Fibroblast of skin of scalp (primary cell): ENCODE measurements at places on chromosomes 16 and 17.

DNA sequence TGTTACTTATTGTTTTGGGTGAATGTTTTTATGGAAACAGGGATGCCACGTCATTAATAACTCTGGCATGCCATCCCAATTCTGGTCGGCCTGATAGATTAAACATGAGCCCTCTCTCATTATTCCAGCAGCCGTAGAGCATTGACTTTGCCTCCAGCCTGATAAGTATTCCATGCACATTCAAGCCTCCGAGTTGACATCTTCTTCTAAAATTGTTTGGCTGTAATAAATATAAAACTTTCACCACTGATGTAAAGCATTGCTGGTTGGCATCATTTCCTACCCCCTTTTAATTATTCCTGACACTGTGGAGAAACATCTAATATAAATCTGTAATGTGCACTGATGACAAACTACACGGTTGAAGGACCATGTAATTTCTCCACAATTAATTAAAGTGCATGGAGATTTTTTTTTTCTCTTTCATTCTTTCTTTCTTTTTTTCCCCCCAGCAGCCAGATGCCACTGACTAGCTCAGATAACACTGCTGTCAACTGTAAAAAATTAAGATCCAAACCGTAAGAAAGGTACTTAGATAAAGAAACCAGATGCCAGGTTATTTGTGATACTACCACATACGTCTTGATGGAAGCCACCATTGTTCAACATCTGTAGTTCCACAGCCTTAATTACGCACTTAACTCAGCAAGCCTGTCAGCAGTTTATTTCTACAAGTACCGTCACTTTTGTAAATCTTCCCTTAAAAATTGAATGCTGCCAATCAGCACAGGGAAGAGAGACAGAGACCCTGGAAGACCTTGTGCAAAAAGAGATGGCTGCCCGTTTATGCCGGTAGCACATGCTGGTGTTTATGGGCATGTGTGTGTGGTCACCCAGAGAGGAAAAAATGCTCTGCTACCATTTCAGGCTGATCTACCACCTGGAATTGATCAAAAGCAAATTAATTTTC, 237.7 kb downstream of the IRX3 start:
- no peak for DNase-seq

DNA sequence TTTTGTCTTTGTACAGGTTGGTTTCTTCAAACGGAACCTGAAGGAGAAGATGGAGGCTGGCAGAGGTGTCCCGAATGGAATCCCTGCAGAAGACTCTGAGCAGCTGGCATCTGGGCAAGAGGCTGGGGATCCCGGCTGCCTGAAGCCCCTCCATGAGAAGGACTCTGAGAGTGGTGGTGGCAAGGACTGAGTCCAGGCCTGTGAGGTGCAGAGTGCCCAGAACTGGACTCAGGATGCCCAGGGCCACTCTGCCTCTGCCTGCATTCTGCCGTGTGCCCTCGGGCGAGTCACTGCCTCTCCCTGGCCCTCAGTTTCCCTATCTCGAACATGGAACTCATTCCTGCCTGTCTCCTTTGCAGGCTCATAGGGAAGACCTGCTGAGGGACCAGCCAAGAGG, 4.9 kb downstream of the ZNF768 start:
- DNase-seq = no peak

DNA sequence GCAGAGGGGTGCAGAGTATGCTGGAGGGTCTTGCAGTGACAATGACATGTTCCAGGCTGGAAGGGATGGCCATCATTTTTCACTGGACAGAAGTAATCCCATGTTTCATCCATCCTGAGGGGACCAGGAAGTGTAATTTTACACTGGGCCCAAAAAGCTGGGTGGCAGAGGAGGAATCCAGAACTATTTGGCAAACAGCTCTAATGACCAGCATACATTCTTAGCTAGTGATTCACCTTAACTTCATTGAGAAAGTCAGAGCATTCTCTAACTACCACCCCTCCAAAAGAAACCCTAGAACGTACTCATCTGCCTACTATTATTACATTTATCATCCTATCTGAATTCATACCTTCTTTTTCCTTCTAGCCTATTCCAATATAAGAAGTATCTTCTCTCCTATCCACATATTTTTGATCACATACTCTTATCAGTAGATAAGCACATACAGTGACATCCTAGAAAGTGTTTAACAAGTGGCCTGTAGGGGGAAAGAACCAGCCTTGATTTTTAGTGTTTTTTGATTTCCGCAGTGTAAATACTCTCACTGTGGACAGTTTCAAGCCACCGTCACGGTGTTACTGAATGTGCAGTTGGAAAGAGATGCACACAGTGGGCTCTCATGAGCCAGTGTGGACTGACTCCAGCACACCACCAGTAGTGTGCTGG, 118.1 kb downstream of the FTO start:
- DNase-seq = peak; percentile 90

DNA sequence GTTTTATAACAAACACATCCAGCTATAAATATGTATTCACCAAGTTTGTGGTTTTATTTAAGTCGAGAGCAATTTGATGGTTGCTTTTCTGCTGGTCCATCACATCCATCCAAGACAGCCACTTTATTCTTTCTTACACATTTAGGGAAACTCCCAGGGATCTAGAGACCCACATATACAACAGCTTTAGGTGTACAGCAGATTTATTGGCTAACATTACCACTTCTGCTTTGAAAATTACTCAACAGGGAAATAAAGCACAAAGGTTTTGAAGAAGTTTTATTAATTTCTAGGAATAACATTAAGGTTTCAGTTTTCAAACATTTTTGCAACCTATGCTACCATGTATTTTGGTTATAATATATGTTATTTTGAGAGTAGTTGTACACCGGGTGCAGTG, 6.9 kb downstream of the ERCC4 start:
- DNase-seq = no peak

GRCh38 chr16:81163671-81164070, 67.5 kb upstream of the GCSH start:
- no peak for DNase-seq

GRCh38 chr17:73267648-73268537, 6.2 kb upstream of the CPSF4L start:
- DNase-seq = no peak

- DNase-seq = peak; percentile 11
Measured at GRCh38 chr17:38333635-38334295, 10.0 kb downstream of the GPR179 start.

- peak; percentile 96 for DNase-seq
Measured at GRCh38 chr17:4969047-4969550, 1.5 kb upstream of the SPAG7 start.

DNA sequence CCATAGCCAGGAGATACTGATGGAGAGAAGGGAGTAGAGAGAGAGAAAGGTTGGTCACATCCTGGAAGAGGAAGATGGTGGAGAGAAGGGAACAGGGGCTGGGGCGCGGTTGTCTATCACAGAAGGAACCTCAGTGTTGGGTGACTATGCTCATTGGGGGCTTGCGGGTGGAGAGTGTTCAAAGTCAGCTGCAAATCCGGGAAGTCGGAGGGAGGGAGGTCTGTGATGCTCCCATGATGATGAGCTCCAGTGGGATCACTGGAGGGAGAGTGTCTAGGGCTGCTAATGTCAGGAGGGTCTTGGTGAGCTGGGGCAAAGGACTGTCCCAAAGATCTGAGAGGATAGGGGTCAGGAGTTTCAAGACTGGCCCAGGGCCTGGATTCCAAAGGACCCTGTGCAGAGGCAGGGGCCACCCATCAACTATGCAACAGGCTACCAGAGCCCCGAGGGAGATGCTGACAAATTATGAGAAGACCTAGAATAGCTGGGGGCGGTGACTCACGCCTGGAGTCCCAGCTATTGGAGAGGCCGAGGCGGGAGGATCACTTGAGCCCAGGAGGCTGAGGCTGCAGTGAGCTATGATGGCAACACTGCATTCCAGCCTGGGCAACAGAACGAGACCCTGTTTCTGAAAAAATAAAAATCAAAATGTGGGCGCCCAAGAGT, 2.6 kb downstream of the SPDYE4 start:
- DNase-seq = no peak

- peak; percentile 14 for DNase-seq
Measured at GRCh38 chr16:25110387-25110947, 1.1 kb upstream of the LCMT1 start.

GRCh38 chr17:80253631-80254395, 6.8 kb upstream of the RNF213 start:
- no peak for DNase-seq

DNA sequence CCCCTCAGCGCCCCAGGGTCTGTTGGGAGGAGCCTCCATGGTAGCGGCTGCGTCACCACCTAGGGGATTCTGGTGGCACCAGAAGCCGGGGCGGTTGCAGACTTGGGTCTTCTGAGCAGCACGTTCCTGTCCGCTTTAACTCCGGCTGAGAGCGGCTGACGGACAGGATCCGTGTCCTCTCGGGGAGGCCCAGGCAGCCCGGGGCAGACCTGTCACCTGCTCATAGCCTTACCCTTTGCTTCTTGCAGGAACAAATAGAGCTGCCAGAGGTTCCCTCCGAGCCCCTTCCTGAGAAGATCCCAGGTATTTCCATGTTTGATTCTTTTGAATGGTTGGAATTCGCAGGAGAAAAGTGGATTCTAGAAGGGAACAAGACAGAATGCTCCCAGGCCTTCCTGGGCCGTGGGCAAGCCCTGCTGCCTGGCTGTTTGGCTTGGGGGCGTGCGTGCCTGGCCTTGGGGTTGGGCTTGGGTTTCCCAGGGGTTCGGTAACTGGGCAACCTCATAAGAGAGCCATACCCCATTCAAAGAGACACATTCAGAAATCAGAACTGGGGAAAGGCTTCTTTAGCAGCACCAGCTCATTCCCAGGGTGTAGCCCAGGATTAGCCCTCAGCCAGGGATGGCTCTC, 6.6 kb downstream of the CHMP6 start:
- no peak for DNase-seq

DNA sequence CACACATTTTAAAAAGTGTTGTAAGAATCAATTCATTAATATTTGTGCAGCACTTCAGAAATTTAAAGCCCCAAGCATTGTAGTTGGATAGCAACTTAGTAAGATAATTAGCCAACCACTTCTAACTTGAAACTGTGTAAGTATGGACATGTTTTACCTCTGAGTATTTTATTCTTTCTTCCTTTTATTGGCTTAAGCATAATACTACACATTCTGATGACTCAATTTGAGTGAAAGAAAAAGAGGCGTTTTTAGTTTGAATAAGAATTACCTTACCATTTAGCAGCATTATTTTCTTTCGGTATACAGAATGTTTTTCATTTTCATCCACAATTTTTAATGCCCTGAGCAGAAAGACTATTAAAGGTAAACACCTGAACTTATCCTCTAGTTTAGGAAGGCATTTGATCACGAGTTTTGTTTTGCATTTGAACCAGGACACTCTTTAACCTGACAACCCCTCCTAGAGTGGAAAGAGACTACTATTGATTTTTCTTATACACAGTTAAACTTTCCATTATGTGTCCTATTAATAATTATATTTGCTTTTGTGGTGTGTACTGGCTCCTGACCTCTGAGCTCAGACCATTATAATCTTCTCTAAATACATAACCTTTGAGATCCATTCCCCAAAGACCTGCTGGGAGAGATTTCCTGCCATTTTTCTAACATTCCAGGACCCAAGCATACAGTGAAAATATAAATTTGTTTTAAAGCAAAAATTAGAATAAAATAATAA, 9.2 kb downstream of the NACA2 start:
- no peak for DNase-seq

DNA sequence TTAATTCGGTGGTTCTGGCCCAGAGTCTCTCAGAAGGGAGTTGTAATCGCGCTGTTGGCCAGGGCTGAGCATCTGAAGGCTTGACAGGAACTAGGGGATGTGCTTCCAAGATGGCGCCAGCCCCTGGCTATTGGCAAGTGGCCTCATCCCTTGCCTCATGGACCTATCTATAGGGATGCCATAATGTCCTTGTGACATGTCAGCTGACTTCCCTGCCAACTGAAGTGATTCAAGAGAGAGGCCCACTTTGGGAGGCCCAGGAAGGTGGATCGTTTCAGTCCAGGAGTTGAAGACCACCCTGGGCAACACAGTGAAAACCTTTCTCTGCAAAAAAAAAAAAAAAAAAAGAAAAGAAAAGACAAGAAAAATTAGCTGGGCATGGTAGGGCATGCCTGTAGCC, 15.0 kb upstream of the C16orf87 start:
- DNase-seq = no peak

DNA sequence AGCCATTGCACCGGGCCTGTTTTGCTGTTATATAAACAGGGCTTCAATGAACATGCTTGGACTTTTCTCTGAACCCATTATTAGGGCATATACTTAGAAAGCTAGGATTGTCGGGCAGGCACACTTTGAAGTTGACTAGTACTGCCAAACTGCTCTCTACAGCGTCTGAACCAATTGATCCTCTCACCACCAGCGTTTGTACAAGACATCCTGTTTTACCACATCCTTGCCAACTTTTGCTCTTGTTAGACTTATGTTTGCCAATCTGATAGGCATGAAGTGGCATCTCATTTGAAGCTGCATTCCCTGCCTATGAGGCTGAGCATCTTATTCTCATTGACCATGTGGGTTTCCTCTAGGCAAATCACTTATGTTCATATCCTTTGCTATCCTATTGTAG, 7.4 kb upstream of the PPP1R9B start:
- DNase-seq = no peak
